T-helper 22 cell (primary cell): ENCODE measurements at places on chromosomes 1 and 21.

GRCh38 chr1:62352387-62352786 is 33.2 kb upstream of the KANK4 start:
- DNase-seq, result no peak

- no peak for DNase-seq
These were observed 43.4 kb downstream of the LTN1 start for GRCh38 chr21:28949318-28949717.

- no peak for DNase-seq
These were observed 91.6 kb upstream of the TTC39A start for GRCh38 chr1:51421964-51422363.

DNA sequence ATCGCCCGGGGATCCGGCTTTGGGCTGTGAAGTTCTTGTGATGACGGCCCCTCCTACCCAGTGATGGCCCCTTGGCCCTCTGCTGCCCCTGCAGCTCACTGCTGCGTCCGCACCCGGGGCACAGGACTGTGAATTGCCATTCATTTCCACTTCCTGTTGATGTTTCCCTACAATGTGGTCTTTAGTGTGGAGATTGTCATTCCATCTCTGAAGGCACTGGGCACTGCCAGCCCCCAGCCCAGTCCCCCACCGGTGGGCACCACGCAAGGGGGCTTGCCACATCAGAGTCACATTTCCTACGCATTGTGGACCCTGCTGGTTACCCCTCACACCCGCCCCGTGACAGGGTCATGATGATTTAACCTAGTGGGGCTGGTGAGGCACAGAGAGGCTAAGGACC is 2.5 kb upstream of the MX2 start:
- DNase-seq, result no peak

GRCh38 chr1:46545784-46546183 is 5.7 kb downstream of the KNCN start:
- no peak for DNase-seq

GRCh38 chr1:53799141-53799540 is 39.0 kb downstream of the NDC1 start:
- DNase-seq, result no peak

- no peak for DNase-seq
These were observed 3.9 kb downstream of the DMRTA2 start for GRCh38 chr1:50419192-50419906.

DNA sequence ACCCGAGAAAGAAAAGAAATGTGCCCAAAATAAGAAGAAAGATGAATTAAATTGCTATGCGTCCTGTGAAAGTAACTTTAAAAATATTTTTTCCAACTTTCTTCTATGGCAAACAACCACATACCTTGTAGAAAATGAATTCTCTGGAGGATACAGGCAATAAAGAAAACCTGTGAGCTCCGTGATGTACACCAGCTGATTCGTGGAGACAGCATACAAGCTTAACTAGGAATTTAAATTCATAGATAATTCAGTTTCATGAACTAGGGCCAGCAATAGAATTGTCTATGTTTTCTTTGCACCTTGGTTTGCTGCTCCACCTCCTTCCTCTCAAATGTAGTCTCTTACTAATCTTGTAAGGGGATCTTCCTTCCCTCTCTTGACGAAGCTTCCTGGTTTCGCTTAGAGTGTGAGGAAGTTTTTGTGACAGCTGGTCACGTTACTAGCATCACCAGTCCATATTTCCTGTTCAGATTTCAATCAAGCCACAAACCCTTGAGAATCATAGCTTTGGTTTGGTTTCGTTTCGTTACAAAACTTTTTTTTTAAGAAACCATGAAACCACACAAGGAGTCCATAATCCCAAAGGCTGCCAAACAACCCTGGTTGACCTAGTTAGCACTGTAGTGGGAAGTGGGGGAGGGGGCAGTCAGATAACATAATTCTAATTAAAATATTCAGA is 35.8 kb downstream of the GREM2 start:
- DNase-seq, result peak; percentile 18
